ENCODE measurements at places on chromosomes 2 and 18.

DNA sequence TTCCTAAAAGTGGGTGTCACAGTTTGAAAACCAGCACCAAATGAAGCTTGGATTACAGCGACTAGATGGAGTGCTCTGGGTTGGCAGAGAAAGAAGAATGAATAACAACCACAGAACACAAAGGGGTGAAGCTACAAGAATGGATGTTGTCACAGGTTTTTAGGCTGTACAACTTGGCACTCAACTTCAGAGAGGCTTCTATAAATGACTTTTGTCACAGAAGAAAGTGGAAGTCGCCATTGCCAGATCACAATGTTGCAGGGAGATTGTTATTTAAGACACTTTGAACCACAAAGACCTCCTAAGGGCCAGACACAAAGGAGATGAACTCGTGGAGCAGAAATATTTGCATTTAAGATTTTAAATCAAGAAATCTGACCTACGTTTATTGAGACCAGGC lies 354.2 kb downstream of the CDH7 start:
- DNase-seq = no peak

DNA sequence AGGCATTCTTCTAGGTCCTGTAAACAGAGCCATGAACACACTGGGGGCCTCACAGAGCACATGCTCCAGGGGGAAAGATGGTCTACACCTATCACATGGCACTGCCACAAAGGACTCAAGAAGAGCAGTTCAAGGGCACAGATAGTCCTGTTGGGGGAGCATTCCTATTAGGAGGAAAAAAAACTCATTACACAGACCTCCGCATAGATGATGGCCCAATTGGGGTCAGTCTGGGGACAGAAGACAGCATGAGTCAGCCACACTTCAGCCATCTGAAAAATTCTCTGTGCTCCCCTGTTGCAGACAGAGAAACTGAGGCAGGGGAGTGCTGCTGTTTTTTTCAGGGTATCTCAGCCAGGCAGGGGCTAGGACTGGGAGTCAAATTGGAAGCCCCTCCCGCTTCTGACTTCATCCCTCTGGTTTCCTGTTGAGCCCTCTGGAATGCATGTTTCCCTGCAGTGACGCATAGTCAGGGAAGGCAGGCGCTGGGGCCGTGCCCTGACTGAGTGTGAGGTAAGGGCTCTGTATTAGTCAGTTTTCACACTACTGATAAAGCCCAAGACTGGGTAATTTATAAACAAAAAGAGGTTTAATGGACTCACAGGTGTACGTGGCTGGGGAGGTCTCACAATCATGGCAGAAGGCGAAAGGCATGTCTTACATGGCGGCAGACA lies 67.9 kb downstream of the RHOB start:
- DNase-seq = no peak

DNA sequence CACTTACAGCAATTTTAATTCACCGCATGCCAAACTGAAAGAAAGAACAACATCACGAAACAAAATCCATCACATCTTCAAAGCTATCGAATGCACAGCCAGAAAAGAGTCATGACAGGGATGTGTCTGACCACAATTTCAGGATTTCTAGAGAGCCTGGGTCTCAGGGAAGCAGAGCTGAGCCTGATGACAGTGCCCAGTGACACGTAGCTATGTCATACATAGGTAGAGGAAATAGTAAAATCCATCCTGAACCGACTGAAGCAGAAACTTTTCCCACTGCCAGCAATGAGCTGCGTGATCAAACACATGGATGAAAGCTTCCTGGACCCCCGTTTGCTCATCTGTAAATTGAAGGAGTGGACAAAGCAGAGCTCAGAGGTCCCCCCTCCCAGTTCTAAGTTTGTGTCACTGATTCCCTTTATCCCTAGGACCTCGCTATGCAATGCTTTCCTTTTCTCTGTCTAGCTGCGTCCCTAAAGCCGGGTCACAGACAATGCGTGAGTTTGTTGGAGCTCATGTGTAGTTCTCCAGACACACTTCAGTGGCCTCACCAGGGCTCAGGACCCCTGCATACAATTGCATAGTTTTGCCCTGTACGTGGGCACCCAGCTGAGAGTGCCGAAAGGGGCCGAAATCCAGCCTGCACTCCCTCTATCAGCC lies 37.6 kb downstream of the CCBE1 start:
- DNase-seq = no peak

DNA sequence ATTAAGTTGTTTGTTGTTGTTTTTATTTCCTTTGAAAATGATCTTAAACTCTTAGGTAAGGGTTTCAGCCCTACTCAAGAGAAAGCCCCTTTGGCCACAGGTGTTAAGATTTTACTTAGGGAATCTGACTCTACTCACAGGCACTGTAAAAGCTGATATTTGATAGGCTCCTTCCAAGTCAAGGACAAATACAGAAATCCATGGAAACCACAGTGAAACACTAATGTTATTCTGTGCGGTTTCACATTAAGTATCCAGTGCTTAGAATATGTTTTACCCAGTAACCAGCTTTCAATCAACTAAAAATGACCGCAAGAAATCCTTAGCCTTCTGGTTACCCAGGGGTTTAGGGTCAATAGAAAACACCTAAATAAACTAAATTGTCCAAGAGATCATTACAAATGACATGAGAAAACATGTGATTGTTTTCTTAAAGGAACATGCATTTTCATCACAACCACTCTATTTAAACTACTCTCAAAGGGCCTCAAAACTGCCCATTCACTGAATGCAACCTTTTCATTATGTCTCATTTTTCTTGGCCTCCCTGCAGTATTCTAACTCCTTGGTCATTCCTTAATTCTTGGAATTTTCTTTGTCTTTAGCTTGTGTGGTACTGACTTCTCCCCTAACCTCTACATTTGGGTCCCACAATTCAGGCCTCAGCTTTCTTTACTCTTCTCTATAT lies 56.0 kb downstream of the CDH2 start:
- DNase-seq = peak; percentile 10

GRCh38 chr2:54559593-54560145 lies 103.5 kb downstream of the SPTBN1 start:
- DNase-seq = no peak

- DNase-seq = no peak
Measured at GRCh38 chr18:75139226-75139911, 69.6 kb downstream of the PTGR3 start.

DNA sequence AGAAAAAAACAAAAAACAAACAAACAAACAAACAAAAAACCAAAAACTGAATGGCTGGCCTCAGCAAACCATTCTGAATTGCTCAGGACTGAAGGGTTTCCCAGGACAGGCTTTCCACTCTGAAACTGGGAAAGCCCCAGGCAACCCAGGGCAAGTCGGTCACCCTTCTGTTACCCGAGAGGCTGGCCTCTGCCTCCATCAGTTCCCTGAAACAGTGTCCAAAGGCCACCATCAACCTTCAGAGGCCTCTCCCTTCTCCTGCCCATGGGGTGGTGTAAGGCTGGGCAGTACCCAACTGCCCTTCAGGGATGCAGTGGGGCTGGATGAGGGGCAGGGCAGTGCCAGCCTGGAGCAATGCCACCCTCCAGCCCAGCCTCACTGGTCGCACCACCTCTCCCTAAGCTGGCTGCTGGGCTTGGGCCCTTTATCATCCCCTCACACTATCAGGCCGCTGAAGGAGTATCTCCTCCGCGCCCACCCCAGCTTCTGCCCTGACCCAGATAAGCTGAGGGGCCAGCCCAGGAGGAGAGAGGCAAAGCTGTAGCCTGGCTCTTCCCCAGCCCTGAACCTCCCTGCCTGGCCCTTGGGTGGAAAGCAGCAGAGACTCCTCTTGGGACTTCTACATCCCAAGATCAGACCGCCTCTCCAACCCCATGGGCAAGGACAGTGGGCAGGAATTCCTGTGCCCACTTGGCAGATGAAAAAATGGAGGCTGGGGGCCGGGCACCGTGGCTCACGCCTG lies 35.9 kb downstream of the ZFP36L2 start:
- DNase-seq = no peak
